ENCODE measurements at places on chromosomes 11 and 22. TPM values are rescaled to one million over a fixed set of nuclear protein-coding genes. Genes with fewer than 3 reads are reported as not detected.

Gene NPAS4
- total RNA-seq, result not detected

Gene LUZP2
- total RNA-seq, result not detected

GRCh38 chr11:104096900-104097299 is 60.5 kb downstream of the DDI1 start:
- DNase-seq, result no peak

DNA sequence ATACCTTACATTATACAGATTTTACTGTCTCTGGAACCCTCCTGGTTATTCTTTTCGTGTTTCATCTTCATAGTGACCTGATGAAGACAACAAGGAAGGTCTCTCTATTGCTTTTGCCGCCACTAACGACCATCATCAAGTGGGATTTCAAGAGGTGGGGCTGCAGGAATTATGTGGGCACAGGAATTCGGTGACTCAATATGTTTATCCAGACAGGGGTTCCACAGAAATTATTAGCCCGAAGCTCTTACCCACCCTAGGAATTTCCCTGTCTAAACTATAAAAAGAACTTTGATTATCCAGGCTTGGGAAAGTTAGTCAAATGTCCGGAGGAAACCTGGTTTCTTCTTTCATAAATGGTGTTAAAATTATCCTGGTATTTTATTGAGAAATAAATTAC is 566.8 kb upstream of the TENM4 start:
- DNase-seq, result peak; percentile 53

Gene OR6T1
- total RNA-seq, result not detected

Gene APOA4
- total RNA-seq, result not detected

GRCh38 chr11:118338637-118339061 is 3.9 kb downstream of the CD3D start:
- DNase-seq, result no peak

Gene TRIM48
- total RNA-seq, result not detected

Gene GLYAT
- total RNA-seq, result not detected

Gene MUC5AC
- not detected for total RNA-seq

DNA sequence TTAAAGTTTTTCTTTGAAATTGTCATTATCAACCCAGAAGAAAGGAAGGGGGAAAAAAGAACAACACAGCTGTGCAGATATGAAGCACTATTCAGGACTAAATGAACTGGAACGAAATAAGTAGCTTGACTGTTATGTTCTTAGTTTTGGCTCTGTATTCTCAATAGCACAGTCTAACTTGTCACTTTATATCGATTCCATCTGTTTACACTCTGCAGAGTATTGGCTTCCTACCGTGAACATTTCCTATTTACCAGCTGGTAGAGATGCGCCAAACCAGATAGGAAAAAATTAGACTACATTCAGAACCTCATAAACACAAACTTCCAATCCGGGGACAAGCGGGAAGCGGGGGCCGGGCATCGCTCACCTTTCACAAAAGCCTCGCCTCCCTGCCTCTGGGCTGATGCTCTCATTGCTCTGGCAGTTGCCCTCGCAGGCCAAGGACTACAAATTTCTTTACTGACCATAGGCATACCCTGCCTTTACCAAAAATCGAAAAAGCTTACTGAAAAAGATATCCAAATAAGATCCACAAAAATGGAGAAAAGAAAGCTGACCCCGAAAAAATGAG is 66.2 kb downstream of the EFCAB6 start:
- no peak for DNase-seq

Gene CDC42BPG
- 0.62 TPM for total RNA-seq

Gene GUCD1
- 242 TPM for total RNA-seq

Gene BTBD18
- total RNA-seq, result not detected

Gene POU2F3
- not detected for total RNA-seq

Gene MAJIN
- total RNA-seq, result not detected
